ENCODE measurements at places on chromosomes 3 and 15. TPM values are rescaled to one million over a fixed set of nuclear protein-coding genes. Genes with fewer than 3 reads are reported as not detected.
A peak's percentile ranks its signal among the peaks of the same experiment; 100 is the strongest.

- no peak for DNase-seq
Measured at GRCh38 chr3:4063916-4064574, 239.1 kb upstream of the SETMAR start.

FEZF2 gene
- total RNA-seq = not detected

DNA sequence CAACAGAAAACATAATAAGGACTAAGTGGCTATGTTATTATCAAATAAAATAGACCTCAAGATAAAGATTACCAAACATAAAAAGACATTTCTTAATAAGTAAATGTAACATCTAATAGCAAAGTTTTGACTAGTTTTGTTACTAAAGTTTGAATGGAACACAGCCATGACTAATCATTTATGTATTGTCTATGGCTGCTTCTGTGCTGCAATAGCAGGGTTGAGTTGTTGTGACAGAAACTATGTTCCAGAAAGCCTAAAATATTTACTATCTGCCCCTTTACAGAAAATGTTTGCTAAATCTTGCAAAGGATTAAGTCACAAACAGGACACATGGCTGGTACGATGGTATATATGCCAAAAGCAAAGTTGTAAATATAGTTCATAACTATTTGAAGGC is 37.9 kb upstream of the MYH15 start:
- DNase-seq = no peak

CNOT10 gene
- 20.0 TPM for total RNA-seq

TMEM158 gene
- 16.6 TPM for total RNA-seq

DNA sequence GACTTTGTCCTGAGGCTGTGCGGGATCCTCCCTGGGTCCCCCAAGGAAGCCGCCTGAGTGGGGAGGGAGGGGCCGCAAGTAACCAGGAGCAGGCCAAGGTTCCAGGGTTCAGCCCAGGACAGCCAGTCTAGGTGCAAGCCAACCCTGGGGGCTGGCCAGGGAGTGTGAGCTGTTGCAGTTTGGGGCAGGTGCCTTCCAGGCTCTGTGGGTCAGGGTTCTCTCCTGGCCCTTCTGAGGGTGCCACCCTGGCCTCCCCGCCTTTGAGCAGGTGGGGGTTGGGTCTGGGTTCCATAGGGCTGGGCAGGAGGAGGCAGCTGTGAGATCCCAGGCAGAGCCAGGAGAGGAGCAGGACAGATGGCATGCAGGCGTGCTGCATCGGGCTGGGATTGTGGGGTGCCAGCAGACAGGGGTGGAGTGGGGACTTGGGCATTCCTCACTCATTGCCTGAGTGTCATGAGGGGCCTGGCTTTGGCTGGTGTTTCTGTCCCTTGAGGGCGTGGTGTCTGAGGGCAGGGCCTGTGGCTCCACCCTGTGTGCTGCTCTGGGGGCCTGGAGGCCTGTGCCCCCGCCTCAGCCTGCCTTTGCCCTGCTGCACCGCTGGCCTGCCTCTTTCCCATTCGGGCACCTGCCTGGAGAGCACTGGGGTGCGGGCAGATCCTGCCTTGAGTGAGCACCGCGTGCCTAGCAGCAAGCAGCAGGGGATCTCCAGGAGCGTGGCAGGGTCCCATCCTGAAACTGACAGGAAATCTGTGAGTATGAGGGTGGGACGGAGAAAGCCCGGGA is 18.4 kb downstream of the KLF13 start:
- peak; percentile 81 for DNase-seq
